ENCODE measurements at places on chromosomes 4 and X.

- no peak for DNase-seq
Observed at GRCh38 chrX:70998411-70999027, 67.6 kb upstream of the SLC7A3 start.

DNA sequence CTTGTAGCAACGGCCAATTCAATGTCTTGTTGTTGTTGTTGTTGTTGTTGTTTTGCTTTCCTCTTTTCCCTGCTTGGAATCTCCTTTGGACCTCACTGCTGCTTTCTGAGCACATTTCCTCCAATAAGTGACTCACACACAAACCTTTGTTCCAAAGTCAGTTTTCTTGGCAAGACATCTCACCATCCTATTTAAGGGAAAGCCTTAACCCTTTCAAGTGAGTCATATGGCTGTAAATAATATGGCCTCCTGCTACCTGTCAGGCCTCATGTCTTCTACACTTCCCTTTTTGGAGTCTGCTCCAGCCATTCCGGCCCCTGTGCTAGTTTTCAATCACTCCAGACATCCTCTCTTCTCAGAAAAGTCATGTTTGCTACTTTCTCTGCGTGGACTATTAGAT is 79.5 kb upstream of the MAGEB10 start:
- DNase-seq: no peak

DNA sequence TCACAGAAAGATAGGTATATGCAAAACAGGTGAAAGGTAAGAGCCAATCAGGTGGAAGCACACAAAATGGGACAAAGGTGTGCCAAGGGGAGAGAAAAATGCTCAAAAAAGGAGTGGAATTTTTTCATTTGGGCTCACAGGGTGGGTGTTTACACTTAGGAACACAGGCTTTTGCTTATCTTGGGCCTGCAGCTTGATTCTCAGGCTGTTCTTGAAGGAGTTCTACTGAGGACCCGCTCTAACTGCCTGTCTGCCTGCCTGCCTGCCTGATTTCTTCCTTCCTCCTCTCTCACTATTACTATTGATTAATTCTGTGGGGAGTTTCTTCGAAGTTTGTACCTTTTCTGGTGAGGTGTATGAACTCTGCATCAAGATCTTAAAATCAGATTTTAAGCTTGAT is 120.3 kb upstream of the CTSO start:
- DNase-seq: no peak

DNA sequence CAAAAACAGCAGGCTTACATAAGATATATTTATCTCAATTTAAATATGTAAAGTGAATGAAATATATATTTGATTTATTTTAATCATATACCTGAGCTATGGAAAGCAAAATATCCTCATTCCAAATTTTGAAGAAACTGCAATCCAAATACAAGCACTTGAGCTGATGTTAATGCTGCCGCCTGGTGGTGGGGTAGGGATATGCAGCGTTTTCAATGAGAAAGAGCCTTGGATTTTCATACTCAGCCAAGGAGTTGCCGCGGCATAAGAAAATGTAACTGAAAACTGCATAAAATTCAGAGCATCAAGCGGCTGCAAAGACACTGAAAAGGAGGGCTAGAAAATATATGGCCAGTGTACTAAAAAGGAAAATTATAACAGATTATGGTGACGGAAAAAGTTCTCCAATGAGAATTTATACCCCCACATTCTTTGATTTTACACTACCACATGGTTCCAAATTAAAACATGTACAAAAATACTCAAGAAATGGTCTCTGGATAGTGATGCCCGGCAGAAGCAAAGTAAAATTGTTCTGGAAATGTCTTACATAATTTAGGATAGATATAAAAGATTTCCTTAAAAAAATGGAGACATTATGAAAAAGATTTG is 660.3 kb upstream of the PITX2 start:
- peak; percentile 11 for DNase-seq

- DNase-seq: no peak
Observed at GRCh38 chr4:48015678-48016077, 803 bp downstream of the CNGA1 start.

DNA sequence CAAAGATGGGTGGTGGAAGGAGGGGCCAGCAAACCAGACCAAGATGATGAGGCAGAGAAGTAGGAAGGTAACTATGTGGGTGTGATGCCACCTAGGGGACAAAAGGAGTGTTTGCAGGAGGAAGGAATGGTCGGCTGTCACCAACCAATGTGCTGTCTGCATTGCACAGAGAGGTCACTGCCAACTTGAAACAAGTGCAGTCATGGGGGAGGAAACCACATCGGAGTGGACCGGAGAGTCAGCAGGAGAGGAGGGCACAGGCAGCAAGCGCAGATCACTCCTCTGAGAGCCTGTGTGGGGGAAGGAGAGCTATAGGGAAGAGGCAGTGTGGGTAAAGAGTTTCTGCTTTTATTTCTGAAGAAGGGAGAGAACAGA is 38.5 kb upstream of the FGFBP2 start:
- DNase-seq: peak; percentile 54

DNA sequence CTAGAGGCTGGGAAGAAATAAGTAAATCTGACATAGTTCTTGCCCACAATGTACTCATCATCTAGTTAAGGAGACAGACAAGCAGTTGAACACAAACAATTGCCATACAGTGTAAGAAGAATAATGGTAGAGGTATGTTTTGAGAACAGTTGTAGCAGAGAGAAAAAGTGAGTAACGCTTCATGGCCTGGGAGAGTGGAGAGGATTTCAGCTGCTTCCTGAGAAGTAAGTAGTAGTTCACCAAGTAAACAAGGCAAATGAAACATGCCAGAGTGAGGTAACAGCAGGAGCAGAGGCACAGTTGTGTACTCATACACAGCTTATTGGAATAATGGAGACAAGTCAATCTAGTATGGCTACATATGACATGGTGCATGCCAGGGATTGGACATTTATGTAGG is 53.6 kb upstream of the RAP2C start:
- DNase-seq: no peak

DNA sequence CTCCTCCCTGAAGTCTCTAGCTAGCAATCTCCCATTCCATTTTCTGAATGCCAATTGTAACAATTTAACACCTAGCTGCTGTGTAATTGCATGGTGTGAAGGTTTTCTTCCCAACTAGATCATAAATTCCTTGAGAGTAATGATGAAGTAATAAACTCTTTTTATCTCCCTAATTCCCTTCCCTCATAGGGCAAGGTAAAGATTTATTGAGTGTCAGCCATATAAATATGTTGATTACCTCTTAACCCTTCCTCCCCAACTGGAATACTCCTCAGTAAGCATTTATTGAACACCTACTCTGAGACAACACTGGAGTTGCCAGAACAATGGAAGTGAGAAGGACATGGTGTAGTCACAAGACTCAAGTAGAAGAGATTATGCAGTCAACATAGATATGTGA is 112.7 kb downstream of the CLCN5 start:
- DNase-seq: no peak

- no peak for DNase-seq
Observed at GRCh38 chr4:96186593-96186992, 346.7 kb downstream of the PDHA2 start.

DNA sequence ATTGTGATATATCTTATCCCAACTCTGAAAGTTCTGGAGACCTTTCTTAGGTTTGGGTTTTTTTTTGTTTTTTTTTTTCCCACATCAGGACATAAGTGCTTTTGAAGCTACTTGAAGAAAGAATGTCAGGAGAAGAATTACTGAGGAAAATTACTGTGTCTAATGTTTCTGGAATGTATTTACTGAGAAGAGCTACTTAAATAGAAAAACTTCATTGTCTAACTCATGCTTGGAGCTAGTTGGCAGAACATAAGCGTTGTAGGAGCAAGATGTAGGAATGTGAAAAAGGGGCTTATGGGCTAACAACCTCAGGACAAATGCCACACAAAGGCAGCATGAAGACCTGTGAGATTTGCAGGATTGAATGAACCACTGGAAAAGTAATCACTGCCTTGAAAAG is 166.6 kb upstream of the GLRA2 start:
- no peak for DNase-seq

DNA sequence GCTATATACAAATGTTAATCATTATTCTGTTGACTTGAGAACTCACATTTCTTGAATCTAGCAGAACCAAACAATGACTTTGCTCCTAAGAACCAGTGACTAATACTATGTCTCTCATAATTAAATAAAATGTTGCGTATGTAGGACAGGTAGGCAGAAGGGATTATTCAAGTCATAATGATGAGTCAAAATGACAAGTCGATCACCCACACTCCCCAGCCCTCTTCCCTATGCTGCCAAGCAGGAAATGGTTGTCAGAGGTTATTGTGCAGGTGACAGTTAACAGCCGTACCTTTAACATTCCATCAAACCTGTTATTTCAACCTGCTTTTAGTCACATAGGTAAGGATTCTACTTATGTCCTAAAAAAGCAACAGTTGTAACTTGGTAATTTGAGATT is 22.0 kb upstream of the STK26 start:
- no peak for DNase-seq

DNA sequence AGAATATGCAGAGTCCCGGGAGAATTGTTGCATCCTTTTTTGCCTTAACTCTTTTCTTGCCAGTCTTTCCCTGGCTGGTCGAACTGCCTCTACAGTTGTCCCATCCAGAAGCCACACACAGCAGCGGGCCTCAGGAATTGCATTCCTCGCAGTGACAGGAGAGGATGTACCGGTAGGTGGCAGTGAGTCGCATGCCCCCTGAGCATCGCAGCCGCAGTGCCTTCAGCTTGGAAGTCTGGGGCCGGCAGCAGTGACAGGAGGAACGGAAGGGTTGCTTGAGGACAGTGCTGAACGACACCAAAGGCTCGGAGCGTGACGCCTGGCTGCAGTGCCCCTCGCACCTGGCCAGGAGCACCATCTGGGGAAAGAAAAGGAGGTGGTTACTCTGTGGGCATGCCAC is 23.5 kb downstream of the NDP start:
- peak; percentile 48 for DNase-seq

GRCh38 chr4:159446266-159446976 is 343.5 kb downstream of the RAPGEF2 start:
- peak; percentile 40 for DNase-seq

DNA sequence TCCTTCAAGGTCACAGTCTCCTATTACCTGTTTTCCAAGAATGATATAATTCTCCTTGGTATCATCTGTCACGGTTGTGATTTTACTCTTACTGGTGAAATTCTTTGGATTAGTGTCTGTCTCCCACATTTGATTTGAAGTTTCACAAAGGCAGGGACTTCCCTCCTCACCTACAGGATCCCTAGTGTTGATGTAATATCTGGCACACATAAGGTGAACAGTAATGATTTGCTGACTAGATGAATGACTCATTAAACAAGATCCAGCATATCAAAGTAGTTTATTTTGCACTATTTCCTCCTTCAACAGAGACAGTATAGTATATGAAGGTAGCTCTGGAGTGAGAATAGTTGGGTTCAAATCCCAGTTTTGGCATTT is 135.3 kb upstream of the IL1RAPL2 start:
- DNase-seq: no peak

- DNase-seq: no peak
Observed at GRCh38 chr4:19324184-19324583, 927.5 kb upstream of the SLIT2 start.

GRCh38 chr4:141912831-141913230 is 276.4 kb downstream of the IL15 start:
- no peak for DNase-seq

DNA sequence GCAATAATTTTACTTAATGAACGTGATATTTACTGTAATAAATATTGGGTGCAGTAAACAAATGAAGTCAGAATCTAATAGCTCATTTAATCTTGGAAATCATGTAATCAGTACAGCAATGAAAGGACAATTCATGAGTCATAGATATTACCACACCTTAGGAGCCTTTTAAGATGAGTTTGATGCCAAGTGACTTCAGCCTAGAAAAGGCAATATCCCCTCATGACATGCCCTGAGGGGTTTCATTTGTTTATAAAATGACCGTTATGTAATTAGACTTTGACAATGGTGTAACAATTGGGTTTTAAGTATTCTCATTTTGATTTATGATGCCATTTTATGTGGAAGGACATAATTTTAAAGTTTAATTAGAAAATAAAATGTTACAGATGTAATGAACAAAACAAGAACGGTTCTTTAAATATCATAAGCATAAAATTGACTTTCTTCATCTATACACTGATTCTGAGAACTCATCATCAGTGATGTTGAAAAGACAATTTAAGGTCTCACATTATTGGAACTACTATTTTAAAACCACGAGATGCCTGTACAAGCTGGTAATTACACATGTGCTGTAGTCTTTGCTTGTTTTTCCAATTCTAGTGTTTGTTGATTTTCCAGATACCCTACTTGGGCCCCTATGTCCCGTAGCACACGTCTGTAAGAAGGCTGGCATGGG is 5.0 kb downstream of the FGF2 start:
- DNase-seq: no peak

DNA sequence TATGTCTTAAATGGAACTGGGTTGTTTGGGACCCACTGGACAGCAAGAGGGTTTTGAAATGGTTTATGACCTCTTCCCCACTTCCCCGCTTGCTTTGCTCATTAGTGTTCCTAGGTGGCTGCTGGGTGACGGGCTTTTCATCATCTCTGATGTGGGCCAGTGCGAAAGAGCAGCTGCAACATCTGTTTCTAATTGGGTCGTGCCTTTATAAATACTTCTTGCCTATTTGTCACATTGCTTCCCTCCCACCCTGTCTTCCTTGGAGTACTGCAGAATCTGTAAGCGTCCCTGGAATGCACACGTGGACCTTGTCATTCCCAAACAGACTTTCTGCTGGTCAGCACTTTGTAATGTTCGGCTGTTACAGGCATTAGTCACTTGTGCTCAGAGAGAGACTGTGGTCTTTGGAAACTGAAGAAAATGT is 35.2 kb downstream of the SEPTIN11 start:
- no peak for DNase-seq

DNA sequence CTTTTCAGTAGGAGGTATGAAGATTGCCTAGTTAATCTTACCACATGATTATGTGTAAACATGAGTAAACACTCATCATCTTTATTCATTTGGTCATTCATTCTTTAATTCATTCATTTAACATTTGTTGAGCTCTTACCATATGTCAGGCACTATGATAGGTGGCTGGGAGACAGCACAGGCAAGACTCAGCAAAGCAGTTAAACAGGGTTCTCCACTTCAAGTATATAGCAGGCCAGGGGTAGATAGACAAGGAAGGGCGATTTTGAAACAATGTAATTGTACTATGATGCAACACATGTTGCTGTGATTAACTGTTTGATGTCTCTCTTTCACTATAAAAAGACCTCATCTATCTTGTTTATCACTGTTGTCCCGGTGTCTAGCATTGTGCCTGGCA is 84.3 kb upstream of the GPR101 start:
- no peak for DNase-seq

DNA sequence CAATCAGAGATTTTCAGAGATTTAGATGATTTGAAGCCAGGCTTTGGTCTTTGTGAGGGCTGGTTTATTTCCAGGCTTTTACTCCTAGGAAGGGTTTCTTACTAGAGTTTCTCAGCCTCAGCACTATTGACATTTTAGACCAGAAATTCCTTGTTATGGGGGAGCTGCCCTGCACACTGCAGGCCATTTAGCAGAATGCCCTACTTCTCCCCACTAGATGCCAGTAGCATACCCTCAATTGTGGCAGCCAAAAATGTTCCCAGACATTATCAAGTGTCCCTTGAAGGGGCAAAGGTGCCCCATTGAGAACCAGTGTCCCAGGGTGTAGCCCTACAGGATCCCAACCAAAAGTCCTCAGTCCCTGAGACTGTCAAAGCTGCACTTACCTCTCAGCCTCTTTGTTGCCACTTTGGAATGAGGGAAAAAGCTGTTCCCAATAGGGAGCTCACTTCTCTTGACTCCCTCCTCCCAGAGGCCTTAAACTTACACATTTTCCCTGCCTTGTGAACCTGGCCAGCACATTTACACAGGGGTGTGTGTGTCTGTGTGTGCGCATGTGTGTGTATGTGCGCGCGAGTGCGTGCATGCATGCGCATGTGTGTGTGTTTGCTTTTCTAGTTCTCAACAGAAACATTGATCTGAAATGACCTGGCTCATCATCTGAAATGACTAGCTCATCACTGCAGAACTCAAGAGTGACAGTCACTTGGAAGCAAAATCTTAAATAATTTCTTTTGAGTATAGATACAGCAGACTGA is 231.4 kb downstream of the QDPR start:
- DNase-seq: no peak

All from posterior cingulate gyrus (tissue), 11 donors.